Activated CD4-positive, alpha-beta T cell treated with anti-CD3 and anti-CD28 coated beads, Interleukin-2, amount 10 ng/mL, durations not matched to agents 24 days and 14 days (primary cell): ENCODE measurements at places on chromosomes 2 and 18.
A peak's percentile ranks its signal among the peaks of the same experiment; 100 is the strongest.

GRCh38 chr2:239942090-239942489, 83.1 kb downstream of the NDUFA10 start:
- DNase-seq = no peak

DNA sequence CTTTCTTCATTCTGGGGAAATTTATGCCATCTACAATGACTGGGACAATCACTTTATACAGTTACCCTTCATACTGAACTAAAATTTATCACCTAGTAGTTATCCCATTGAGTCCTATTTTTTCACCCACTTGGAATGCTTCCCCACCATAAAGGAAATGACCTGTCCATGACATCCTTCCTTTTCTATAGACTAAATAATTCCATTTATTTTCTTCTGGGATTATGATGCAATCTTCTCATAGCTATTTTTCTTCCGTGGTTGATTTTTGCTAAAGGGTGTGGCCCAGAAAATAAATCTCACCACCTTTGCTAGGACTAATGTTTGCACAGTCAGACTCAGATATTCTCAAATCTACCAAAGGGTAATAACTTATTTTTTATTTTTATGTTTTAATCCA, 186.1 kb upstream of the NRXN1 start:
- no peak for DNase-seq

GRCh38 chr2:181459621-181460021, 2.4 kb downstream of the ITGA4 start:
- DNase-seq = peak; percentile 60

DNA sequence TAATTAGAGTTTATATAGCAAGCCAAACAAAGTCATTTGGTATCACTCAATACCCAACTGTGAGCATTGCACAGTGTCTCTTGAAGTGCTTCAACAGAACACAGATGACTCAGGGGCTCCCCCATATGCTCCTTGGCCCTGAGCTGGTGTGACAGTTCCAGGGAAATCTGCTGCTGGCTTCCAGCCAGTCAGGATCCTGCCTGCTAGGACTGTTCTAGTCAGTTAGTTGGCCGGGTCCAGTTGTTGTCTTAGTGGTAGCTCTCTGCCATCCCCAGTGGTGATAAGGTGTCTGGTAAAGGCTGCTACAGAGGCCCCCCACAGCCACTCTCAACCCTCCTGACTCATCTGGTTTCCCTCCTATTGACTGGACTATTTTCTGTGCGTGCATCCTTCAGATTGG, 100.3 kb downstream of the IRS1 start:
- no peak for DNase-seq

- DNase-seq = no peak
Measured at GRCh38 chr18:24214144-24214543, 75.3 kb downstream of the CABYR start.

GRCh38 chr2:239813261-239814115, 211.7 kb downstream of the NDUFA10 start:
- no peak for DNase-seq

DNA sequence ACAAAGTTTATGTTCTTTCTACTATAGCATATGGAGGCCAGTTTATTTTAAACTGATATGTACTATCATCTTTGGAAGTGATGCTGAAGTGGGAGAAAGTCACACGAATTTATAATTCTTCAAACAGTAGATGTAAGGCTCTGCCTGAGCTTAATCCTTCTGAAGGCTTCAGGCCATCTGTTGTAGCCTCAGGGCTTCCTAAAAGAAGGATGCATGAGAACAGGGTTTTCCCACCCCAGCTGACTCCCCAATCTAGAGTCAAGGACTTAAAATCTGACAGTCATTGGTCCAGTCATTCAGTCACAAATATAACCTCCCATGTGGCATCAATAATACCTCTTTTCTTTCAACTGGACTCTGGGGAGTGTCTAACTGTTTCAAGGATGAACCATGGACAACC, 330.5 kb downstream of the KCNS3 start:
- DNase-seq = no peak

- DNase-seq = peak; percentile 78
Measured at GRCh38 chr2:231710799-231711676, 2.7 kb downstream of the PTMA start.

- no peak for DNase-seq
Measured at GRCh38 chr2:196718419-196719109, 79.0 kb downstream of the CCDC150 start.

DNA sequence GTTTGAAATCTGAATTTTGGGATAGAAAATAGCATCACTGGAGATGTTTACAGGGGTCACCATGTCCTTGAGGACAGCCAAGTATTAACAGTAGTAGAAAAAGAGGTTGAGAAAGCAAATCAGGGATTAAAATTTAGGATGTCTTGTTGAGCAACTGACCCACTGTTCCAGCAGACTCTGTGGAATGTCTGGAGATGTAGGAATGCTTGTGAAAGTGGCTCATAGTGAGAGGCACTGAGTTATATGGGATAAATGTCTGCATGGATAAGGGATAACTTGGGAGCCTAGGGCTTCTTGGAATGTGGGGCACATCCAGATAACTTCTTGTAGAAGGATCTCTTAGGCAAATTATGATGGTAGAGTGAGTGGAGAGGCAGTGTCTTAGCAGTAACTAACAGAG, 495.0 kb downstream of the TMX3 start:
- no peak for DNase-seq

GRCh38 chr2:178677599-178677998, 129.6 kb downstream of the TTN start:
- DNase-seq = no peak

DNA sequence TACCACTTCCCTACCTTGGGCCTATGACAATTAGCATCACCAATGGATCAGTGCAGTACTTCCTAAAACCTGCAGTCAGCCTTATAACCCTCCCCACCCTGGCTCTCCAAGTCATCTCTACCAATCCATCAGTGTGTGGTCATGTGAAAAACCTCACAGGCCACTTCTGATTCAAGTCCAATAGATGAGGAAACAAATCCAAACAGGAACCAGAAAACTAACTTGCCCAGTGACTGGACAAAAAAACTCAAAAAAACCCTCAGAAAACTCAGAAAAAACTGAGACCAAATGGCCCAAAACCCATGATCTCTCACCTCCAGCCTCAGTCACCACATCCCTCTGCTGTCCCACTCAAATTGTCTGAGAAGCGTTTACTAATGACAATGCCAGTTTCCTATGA, 43.3 kb downstream of the TGFA start:
- DNase-seq = no peak

- no peak for DNase-seq
Measured at GRCh38 chr2:152319822-152320570, 15.0 kb upstream of the FMNL2 start.

GRCh38 chr18:79399275-79400081, 3.7 kb downstream of the NFATC1 start:
- DNase-seq = peak; percentile 84

DNA sequence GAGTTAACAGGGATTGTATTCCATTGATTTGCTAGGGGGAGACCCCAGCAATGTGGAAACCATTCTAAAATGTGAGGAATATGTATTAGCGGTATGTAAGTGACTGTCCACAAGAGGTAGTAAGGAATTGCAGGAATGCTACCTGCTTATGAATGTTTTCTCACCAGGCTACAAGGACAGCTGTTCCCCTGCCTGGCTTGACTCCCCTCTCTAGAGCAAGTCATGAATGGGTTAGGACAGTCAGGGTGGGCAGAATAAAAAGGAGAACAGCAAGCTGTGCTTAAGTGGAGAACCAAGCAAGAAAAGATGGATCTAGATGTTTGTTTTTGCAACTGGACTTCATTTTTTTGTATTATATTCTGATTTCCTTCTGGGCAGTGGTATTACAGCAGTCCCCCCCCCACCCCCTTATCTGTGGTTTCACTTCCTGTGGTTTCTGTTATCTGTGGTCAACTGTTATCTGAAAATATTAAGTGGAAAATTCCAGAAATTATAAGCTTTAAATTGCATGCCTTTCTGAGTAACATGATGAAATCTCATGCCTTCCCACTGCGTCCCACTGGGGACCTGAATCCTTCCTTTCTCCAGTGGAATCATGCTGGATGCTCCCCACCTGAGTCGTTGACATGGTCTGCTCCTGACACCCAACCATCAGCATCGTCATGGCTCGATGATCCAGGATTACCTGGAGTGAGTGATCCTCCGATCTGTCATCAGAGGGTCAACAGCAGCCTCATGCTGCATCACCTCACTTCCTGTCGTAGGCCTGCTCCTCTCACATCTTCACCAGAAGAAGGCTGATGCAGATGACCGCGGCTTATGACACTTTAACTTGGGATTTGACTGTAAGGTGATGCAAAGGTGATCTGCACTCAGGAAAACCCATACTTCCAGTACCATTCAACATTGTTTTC, 52.2 kb downstream of the VAPA start:
- no peak for DNase-seq

- no peak for DNase-seq
Measured at GRCh38 chr2:124241-124880, 78.1 kb upstream of the FAM110C start.
